ENCODE measurements at places on chromosomes 11 and 22.

- no peak for DNase-seq
Observed at GRCh38 chr11:12159351-12160099, 49.1 kb downstream of the MICAL2 start.

DNA sequence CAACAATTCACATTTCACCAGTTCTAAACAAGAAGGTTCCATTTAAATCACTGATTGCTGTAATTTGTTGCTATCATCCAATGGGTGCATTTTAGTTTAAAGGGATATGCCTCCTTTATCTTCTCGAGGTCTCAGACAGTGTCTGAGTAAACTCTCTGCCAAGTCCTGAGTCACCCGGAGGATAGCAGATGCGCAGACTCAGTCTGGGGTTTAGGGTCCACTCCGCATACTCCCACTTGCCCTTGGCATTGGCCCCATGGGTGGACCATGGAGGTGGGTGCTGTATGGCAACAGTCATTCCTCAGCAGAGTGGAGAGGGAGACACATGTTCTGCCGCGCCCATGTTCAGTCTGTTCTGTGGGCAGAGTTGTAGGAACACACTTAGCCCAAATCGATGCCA is 65.4 kb upstream of the CRTAM start:
- DNase-seq, result no peak

- DNase-seq, result no peak
Observed at GRCh38 chr22:32760815-32761214, 40.7 kb upstream of the TIMP3 start.

GRCh38 chr11:33375236-33375635 is 118.1 kb downstream of the HIPK3 start:
- DNase-seq, result no peak

GRCh38 chr11:108698844-108699642 is 34.2 kb downstream of the DDX10 start:
- no peak for DNase-seq

- DNase-seq, result no peak
Observed at GRCh38 chr22:32903507-32903906, 102.0 kb downstream of the TIMP3 start.

DNA sequence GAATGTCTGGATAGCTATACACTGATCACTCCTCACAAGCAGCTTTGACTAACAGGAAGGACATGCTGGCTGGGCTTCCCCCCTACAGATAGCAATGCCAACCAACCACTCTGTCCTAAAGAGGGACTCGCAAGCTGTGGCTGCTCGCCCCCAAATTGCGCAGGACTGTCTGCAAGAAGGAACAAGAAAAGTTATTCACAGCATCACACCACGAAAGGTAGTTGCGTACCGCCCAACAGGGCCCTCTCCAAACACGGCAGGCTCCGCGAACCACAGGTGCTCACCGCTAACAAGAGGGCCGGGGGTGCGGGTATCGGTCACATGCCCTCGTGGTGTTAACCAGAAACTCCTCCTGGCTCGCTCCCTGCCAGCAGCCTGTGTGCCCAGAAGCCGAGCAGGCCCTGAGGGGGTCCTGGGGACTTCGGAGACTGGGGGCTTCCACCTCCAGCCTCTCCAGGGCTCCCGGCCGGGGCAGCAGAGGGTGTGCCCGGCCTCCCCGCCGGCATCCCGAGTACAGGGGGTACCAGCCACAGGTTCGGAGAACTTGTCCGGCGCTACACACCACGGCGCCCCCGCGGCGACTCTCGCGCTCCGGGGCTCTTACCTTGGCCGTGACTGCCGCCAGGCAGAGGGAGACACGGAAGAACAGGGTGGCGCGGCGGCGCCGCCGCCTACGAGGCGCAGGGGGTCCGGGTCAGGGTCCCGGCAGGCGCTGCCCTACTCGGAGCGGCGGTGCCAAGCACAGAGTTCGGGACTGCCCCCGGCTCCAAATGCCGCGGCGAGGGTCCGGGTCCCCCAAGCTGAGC is 682 bp downstream of the LARGE1 start:
- peak; percentile 46 for DNase-seq

GRCh38 chr22:43889860-43890253 is 2.0 kb downstream of the PNPLA5 start:
- peak; percentile 60 for DNase-seq

- peak; percentile 89 for DNase-seq
Observed at GRCh38 chr11:95089620-95090542, at the start of gene ENDOD1. Gene ENDOD1, plus strand, starts transcription at chr11:95089846. Its CDS starts 82 bp downstream, at chr11:95089928.

DNA sequence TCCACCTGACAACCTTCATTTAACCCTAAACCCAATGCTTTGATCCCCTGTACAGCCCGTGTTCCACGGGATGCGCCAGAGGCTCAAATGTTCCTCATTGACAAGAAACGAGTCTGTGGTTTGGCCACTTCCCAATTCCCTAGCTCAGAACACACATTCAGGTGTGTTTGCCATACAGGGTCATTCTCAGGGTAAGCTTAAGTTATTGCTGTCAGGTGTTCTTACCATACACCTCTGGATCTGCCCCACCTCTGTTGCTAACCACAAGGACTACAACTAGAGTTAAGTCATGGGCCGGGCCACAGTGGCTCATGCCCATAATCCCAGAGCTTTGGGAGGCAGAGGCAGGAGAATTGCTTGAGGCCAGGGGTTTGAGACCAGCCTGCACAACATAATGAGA is 45.6 kb upstream of the POLD3 start:
- DNase-seq, result no peak

DNA sequence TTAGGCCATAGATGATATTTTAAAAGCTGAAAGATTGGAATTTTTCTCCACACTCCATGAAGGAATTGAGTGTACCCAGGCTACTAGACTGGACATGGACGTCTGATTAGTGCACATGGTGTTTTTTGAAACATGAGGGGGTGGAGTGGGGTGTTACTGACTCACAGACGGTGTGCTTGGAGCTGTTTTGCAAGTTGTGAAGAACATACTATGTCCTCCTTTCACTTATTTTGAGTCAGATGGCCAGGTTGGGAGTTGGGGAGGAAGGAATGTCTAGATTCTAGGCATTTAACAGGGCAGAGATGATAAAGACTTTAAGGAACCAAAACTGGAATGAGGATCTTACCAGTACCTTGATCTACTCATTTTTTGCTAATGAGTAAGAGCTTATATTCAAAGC is 158.1 kb upstream of the MTNR1B start:
- DNase-seq, result no peak

DNA sequence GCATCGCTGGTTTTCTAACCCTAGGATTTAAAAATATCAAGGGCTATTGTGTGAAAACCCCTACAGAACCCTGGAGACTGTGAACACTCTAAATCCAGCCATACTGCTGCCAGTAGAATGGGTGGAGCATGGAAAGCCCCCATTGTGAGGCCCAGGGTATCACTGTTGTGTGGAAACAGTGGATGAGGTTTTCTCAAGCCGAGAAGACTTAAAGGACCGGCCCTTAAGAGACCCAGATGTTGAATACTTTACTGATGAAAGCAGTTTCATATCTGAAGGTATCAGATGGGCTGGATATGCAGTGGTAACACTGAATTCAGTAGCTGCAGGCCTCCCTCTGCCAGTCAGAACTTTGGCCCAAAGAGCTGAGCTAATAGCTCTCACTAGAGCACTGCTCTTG is 41.6 kb upstream of the GLYAT start:
- no peak for DNase-seq

DNA sequence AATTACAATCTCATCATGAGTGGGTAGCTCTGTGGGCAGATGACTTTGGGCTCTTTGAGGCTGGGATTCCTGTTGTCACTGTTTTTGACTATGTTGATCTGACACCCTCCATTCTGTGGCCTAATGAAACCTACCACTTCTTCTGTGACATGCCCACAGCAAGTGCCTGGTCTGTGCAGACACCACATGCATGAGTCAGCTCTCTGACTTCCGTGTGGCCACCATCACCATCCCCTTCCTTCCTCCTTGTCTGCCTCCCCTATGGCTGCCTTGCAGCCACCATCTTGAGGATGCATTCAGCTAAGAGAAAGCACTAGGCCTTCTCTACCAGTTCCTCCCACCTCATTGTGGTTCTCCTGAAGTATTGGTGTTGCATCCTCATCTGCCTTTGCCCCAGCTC is 15.3 kb upstream of the OR10V1 start:
- DNase-seq, result no peak

- no peak for DNase-seq
Observed at GRCh38 chr11:80307676-80308075, 866.8 kb upstream of the TENM4 start.

DNA sequence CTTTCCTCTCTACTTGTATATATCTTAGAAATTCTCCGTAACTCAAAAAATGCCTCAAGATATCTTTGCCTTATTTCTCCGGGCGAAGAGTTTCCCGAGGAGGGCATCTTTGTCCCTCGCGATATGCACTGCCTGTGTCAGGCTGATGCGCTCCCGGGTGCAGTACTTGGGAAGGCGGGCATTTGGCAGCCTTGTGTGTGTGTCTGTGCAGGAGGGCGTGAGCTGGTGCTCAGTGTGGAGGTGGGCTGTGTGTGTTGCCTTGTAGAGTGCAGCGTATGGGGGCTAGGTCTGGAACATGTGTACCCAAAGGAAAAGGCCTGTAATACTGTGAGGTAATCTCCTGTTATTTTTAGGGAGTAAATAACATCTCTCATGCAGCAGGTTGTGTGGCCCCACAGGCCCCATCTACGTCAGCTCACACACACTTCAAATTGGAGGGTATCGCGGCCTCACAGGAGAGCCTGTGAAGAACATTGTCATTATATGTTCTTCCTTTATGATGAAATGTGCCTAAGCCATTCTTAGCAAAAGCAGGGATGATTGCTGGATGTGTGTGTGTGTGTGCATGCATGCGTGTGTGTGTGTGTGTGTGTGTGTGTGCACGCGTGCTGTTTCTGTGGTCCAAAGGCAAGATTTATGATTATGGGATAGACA is 77.5 kb downstream of the KCNJ1 start:
- no peak for DNase-seq

DNA sequence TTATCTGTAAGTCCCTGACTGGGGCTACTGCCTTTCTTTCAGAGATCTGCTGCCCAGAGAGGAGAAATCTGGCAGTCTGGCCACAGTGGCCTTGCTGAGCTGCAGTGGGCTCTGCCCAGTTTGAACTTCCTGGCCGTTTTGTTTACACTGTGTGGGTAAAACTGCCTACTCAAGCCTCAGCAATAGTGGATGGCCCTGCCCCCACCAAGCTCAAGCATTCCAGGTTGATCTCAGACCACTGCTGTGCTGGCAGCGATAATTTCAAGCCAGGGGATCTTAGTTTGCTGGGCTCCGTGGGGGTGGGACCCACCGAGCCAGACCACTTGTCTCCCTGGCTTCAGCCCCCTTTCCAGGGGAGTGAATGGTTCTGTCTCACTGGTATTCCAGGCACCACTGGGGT is 117.5 kb downstream of the TRPC6 start:
- DNase-seq, result no peak

- DNase-seq, result no peak
Observed at GRCh38 chr22:41801886-41802285, 1.4 kb downstream of the CCDC134 start.

- DNase-seq, result no peak
Observed at GRCh38 chr11:131391176-131391575, 20.8 kb downstream of the NTM start.

- DNase-seq, result no peak
Observed at GRCh38 chr11:119460582-119460981, 37.6 kb upstream of the THY1 start.

DNA sequence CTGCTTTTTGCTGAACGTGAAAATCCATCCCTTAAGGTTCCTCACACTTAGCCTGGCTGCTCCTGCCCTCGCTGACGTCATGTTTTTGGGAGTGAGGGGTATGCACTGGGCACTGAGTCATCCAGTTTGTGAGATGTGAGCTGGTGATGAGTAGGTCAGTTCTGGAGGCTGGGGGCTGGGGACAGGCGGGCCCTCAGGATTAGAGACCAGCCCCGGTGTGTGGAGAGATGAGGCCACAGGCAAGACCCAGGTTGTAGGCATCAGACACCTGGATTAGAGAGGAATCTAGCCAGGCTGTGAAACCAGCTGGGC is 9.2 kb downstream of the KCNC1 start:
- DNase-seq, result no peak

Data from D341Med (cell line).